Mesenchymal stem cell (in vitro differentiated cells and primary cell): ENCODE measurements at places on chromosomes 5 and 9.

GRCh38 chr5:67243349-67243748 is 46.8 kb upstream of the CD180 start:
- H3K4me3 ChIP-seq: no peak overlapping the region
- DNase-seq: no peak
- H3K36me3 ChIP-seq: no peaks in the 10 kb centered on the region
- no peaks in the 10 kb centered on the region for H3K27me3 ChIP-seq
- no peak overlapping the region for H3K27ac ChIP-seq

GRCh38 chr5:154756868-154757813 is 2.0 kb downstream of the LARP1 start:
- H3K4me3 ChIP-seq: peak overlapping the region; percentile 93
- peak; percentile 48 for DNase-seq
- no peaks in the 10 kb centered on the region for H3K27me3 ChIP-seq

GRCh38 chr9:29212397-29213387 is 1639.4 kb upstream of the C9orf72 start:
- peak; percentile 47 for DNase-seq
- H3K27me3 ChIP-seq: peaks cover 61% of the 10 kb centered on the region
- H3K4me3 ChIP-seq: peak overlapping the region; percentile 70

DNA sequence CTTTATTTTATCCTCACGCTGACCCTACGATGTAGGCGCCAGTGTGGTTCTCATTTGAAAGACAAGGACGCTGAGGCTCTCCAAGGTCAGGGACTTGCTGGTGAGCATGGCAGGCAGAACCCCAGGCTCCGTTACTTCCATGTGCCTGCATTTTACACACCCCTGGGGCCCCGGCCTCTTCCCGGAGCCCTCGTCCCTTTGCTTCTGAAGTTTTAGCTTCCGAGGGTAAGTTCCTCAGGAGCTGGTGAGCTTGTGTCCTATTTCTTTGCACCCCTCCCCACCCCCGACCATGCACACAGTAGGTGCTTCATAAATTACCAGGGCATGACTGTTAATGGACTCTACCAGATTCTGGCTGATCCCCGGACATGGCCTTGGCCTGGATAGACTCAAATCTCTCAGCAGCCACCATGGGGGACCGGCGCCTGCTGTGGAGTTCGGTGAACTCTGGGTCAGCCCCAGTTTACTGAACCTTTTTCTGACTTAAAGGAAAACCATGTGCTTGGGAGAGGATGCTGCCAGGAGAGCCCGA is 59.3 kb upstream of the RNU6ATAC start:
- H3K27ac ChIP-seq: no peak overlapping the region
- DNase-seq: no peak
- peaks cover 34% of the 10 kb centered on the region for H3K27me3 ChIP-seq
- no peak overlapping the region for H3K4me3 ChIP-seq
- H3K36me3 ChIP-seq: no peaks in the 10 kb centered on the region
- H3K4me1 ChIP-seq: peaks cover 11% of the 10 kb centered on the region

GRCh38 chr9:113649054-113649453 is 185.5 kb downstream of the RGS3 start:
- no peak overlapping the region for H3K4me3 ChIP-seq
- peaks cover 22% of the 10 kb centered on the region for H3K4me1 ChIP-seq
- DNase-seq: no peak
- no peak overlapping the region for H3K27ac ChIP-seq
- peaks cover 3% of the 10 kb centered on the region for H3K36me3 ChIP-seq

DNA sequence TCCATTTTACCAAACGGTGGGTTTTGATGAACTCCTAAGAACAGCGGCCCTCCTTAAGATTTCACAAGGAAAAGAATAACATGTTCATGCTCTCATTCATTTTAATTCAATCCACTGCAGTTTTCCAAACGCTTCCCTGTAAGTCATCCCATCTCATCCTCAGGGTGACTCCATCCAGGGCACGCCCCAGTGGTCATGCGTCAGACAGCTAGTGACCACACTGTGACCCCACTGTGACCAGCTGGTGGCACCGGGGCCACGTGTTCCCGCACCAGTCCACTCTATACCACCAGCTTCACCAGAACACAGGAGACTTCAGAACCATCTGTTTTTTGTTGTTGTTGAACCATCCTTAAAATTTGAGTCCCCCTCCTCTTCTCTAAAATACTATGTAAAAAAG is 14.3 kb downstream of the ATPSCKMT start:
- DNase-seq: no peak
- peaks cover 21% of the 10 kb centered on the region for H3K36me3 ChIP-seq
- no peak overlapping the region for H3K4me3 ChIP-seq
- peaks cover 16% of the 10 kb centered on the region for H3K4me1 ChIP-seq
- no peaks in the 10 kb centered on the region for H3K27me3 ChIP-seq
- peak overlapping the region; percentile 1 for H3K27ac ChIP-seq

DNA sequence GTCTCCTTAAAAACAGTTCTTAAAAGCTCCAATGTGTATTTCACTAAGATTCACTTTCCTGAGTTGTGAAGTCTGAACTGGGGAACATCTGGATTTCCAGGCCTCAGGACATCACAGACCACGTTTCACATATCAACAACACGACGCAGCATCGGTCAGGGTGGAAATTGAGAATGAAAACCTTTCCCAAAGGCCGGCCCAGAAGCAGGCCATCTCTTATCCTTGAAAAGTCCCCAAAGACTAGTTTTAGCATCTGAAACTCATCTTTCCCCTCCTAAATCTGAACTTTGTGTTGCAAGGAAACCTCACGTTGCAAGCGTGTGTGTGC is 96.4 kb upstream of the COL5A1 start:
- peak overlapping the region; percentile 83 for H3K27ac ChIP-seq
- DNase-seq: peak; percentile 78
- H3K27me3 ChIP-seq: no peaks in the 10 kb centered on the region
- peaks cover 43% of the 10 kb centered on the region for H3K4me1 ChIP-seq

DNA sequence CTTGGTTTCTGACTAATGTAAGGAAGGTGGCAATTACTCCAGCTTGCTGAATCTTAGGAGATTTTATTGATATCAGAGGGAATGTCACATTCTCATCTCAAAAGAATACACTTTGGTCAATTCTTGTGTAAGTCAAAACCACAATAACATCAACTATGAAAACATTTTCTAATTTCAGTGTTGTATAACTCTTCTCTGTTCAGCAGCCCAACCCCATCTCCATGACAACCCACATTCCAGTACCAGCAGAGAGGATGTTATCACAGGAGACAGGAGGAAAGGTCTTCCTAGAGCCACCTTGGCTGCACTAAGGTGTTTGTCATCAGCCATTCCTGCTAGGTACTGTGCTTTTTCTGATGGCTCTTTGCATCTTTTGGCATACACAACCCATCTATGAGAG is 529.1 kb upstream of the BRINP1 start:
- H3K4me3 ChIP-seq: no peak overlapping the region
- no peaks in the 10 kb centered on the region for H3K36me3 ChIP-seq
- no peaks in the 10 kb centered on the region for H3K27me3 ChIP-seq
- H3K27ac ChIP-seq: no peak overlapping the region
- H3K4me1 ChIP-seq: no peaks in the 10 kb centered on the region
- no peak for DNase-seq

DNA sequence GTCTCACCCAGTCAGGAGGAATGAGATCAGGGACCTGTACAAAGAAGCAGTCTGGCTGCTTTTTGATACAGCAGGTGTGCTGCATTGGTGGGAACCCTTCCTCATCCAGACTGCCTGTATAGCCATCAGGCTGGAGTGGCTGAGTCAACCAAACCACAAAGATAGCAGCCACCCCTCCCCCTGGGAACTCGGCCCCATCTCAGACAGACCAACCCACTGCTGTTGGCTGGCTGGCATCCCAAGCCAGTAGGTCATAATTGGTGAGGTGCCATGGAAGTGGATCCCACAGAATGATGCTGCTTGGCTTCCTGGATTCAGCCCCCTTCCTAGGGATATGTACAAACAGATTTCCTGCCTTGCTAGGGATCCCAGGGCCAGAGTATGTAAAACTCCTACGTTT is 60.9 kb downstream of the YTHDC2 start:
- H3K4me3 ChIP-seq: no peak overlapping the region
- no peaks in the 10 kb centered on the region for H3K27me3 ChIP-seq
- peak; percentile 73 for DNase-seq
- H3K36me3 ChIP-seq: peaks cover 14% of the 10 kb centered on the region
- H3K4me1 ChIP-seq: peaks cover 5% of the 10 kb centered on the region

- DNase-seq: no peak
- H3K4me3 ChIP-seq: no peak overlapping the region
- peak overlapping the region; percentile 67 for H3K27ac ChIP-seq
- no peaks in the 10 kb centered on the region for H3K27me3 ChIP-seq
These were observed 9.5 kb downstream of the MTRR start for GRCh38 chr5:7878381-7878873.

DNA sequence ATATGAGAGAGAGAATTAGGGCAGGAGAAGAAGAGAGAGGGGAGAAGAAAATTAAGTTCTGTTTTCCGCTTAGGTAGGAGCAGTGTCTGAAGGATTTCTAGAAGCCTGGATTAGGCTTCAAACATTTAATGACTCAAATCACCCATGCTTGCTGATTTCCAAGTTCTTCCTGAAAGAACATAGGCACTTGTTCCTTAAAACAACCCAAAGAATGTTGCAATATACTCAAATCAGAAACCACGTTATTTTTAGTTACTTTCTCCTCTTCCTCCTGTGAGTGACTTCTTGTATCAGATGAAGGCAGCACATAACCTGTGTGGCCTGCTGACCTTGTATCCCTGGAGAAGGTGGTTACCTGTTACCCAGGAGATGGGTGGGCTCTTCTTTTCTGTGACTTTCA is 351.5 kb upstream of the KLF4 start:
- H3K4me3 ChIP-seq: no peak overlapping the region
- no peak for DNase-seq
- H3K36me3 ChIP-seq: no peaks in the 10 kb centered on the region
- H3K4me1 ChIP-seq: no peaks in the 10 kb centered on the region
- no peak overlapping the region for H3K27ac ChIP-seq

GRCh38 chr5:50440651-50441492 is at the start of gene EMB:
Gene EMB (minus strand): TSS chr5:50441288. CDS start chr5:50441151, 137 bp downstream.
- H3K27ac ChIP-seq: no peak within 1 kb of the TSS
- peaks cover 9% of the 10 kb centered on the region for H3K4me1 ChIP-seq
- H3K36me3 ChIP-seq: no peaks in the 10 kb centered on the region

DNA sequence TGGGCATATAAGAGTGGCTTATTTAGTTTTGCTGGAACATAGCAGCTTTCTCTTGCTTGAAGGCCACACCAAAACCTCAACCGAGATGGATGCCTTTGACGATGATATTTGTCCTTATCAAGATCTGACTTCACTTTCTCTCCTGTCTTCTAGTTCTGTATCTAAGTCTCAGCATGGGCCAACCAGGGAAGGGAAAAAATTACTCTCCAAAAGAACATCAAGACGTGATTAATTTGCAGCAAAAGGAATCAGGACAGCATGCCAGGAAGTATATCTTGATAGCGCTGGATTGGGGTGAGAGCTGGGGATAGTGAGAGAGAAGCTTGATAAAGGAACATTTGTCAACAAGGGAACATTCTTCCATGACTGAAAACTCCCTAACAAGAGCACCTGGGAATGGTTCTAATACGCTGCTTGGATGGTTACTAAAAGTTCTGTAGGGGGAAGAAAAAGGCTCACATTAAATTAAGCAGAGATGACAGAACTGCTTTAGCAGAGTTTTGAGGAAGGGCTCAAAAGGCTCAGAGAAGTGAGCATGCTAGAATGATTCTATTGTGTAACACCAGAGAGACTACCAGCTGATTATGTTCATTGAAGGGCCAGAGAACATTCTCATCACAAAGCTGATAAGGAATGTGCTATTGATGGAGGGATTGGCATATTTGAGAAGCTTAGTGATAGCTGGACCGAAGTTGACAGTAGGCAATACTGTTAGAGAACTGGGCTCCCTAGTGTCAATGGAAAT is 21.6 kb upstream of the ANXA1 start:
- H3K27me3 ChIP-seq: no peaks in the 10 kb centered on the region
- H3K4me1 ChIP-seq: no peaks in the 10 kb centered on the region
- no peak overlapping the region for H3K27ac ChIP-seq
- no peaks in the 10 kb centered on the region for H3K36me3 ChIP-seq
- no peak for DNase-seq
- no peak overlapping the region for H3K4me3 ChIP-seq

DNA sequence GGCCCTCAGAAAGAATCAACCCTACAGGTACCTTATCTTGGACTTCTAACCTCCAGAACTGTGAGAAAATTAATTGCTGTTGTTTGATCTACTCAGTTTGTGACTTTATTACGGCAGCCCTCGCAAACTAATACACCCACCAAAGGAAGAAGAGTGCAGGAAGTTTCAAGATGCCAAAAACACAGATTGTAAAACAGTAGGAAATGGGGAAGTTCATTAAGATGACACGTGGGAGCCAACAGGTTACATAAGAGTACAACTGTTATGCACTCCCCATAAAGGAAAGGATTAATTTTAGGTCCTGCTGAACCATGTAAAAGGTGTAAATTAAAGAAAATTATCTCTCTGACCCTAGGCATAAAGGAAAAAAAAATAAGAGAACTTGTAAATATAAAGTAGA is 294.3 kb downstream of the EPB41L4A start:
- H3K36me3 ChIP-seq: no peaks in the 10 kb centered on the region
- no peaks in the 10 kb centered on the region for H3K27me3 ChIP-seq
- DNase-seq: no peak
- no peak overlapping the region for H3K4me3 ChIP-seq
- H3K4me1 ChIP-seq: no peaks in the 10 kb centered on the region

- no peak overlapping the region for H3K4me3 ChIP-seq
- peaks cover 4% of the 10 kb centered on the region for H3K36me3 ChIP-seq
- H3K27me3 ChIP-seq: no peaks in the 10 kb centered on the region
- no peak for DNase-seq
- H3K4me1 ChIP-seq: no peaks in the 10 kb centered on the region
These were observed 7.1 kb downstream of the ZFP2 start for GRCh38 chr5:178902849-178903248.

GRCh38 chr5:72552041-72552557 is 44.9 kb upstream of the ZNF366 start:
- H3K4me3 ChIP-seq: no peak overlapping the region
- no peaks in the 10 kb centered on the region for H3K36me3 ChIP-seq
- H3K27ac ChIP-seq: no peak overlapping the region

DNA sequence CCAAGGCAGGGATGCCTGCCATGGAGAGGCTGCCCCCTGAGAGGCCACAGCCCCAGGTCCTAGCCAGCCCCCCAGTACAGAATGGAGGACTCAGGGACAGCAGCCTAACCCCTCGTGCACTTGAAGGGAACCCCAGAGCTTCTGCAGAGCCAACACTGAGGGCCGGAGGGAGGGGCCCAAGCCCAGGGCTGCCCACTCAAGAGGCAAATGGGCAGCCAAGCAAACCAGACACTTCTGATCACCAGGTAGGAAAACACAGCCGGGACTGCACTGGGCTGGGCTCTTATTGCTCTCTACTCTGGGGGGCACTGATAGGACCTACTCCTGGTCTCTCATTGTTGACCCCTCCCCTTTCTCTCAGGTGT is 3.2 kb downstream of the RELL2 start:
- peaks cover 4% of the 10 kb centered on the region for H3K27me3 ChIP-seq
- DNase-seq: no peak
- H3K4me3 ChIP-seq: no peak overlapping the region
